ENCODE measurements at places on chromosomes 5 and 9.
A peak's percentile ranks its signal among the peaks of the same experiment; 100 is the strongest.

DNA sequence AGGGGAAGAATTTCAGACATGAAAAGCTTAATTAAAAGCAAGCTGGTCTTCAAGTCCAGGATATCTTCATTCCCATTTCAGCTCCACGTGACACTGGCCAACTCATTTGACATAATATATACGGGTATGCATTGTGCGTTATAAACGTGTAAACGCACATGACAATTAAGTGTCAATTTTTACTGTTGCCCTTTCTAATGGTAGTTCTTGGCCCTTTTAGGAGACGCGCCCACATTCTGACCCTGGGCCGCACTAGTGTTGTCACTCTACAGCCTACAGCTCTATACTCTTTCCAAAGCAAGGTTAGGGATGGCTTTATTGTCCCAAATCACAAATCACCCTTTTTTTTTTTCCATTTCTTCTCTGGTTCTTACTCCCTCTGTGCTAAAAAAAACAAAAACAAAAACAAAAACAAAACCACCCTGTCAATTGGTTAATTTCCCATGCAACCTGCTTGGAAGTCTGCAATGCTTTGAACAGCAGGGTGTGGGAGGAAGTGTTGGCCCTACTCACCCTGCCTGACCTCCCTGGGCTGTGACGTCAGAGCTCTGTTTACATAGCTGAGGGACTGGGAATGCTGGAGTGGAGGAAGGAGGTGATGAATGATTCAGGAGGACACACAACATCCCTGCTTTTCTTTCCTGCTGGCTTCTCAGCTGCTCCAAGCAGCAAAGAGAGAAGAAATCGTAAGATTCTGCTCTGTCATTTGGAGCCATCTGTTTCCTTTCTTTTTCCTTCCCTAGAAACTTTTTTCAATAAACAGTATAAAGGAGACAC, 19.3 kb downstream of the RFK start:
- DNase-seq: peak; percentile 86

DNA sequence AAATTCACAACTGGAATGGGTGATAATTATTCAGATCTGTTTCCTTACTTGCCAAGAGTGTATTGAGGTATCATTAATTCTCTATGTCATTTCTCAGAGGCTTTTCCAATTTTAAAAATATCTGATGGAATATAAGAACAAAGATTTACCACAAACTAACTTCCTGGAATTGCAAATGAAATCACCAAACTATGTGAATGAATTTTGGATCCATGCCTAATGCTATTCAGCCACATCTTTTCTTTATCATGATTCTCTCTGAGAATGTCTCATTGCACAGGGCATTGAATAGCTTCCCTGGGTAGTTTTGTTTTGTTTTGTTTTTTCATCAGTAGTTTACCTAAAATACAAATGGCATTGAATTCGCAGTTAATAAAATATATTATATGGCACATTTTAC, 146.9 kb upstream of the FBN2 start:
- no peak for DNase-seq

- DNase-seq: peak; percentile 78
Measured at GRCh38 chr5:125372694-125373631, 626.5 kb upstream of the ZNF608 start.

DNA sequence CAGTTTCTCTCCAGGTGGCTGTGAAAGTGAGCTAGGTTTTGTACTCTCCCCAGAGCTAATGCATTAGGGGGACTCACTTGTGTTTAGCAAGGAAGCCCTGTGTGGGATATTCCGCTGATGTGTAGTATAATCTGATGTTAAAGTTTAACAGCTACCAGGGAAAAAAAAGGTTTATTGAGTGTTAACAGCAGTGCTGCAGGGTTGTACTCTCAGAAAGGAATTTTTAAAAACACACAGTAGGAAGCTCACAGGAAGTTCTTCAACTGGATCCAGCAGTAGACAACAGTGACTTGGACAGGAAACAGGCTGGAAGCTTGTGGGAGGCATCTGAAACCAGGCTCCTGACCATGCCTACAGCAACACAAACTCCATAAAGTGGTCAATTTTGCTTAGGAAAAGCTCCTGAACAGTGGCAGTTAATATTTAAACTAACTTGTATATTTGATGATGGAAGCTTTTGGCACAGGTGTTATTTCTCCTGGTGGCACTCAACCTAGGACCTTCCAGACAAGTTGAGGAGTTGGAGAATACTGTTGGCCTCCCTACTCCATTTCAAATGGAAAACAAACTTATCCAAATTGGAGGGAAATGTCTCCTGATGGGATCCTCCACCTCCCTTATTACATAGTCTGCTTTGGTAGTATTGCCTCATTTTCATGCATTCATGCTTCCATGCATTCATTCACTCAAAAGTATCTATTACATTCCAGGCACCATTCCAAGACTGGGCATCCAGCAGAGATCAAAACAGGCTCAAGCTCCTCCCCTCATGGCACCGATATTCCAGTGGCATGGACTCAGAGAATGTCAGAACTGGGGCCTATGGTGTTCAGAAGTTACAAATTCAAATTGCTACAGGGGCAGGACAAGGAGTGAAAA, 54.7 kb downstream of the FOXD1 start:
- DNase-seq: no peak

- no peak for DNase-seq
Measured at GRCh38 chr9:9961487-9961886, 651.3 kb downstream of the PTPRD start.

DNA sequence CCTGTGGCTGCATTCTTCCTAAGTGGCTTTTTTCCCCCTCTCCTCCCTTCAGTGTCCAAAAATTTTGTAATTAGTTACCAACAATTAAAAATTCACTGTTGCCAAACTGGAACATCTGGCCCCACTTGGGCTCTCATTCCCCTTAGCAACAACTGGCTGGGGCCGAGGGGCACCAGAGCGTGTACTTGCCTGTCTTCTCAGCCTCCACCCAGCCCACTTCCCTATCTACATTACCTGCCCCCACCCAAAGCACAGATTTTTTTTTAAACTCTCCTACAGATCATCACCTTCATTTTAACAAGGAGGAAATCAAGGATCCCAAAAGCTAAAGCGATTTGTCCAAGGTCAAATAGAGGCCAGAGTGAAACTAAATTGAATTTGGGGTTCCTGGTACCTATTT, 278.8 kb downstream of the EBF1 start:
- DNase-seq: no peak

GRCh38 chr5:58412081-58412480, 47.8 kb downstream of the PLK2 start:
- no peak for DNase-seq

DNA sequence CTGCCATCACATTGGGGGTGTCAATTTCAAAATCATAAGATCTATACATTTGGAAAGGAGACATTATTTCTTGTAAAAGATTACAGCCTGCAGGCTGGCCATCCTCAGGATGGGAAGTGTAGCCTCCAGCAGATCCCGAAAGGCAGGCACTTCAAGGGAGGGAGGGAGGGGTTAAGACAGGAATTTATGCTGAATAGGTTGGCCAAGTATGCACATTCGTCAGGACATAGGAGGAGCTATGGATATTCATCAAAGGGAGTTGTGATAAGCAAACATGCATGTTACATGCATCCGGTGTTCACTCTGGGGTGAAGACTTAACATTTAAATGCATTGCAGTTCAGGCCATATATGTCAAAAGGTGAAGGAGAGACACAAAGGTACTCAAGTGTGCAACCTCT, 119.4 kb downstream of the CEP120 start:
- no peak for DNase-seq

DNA sequence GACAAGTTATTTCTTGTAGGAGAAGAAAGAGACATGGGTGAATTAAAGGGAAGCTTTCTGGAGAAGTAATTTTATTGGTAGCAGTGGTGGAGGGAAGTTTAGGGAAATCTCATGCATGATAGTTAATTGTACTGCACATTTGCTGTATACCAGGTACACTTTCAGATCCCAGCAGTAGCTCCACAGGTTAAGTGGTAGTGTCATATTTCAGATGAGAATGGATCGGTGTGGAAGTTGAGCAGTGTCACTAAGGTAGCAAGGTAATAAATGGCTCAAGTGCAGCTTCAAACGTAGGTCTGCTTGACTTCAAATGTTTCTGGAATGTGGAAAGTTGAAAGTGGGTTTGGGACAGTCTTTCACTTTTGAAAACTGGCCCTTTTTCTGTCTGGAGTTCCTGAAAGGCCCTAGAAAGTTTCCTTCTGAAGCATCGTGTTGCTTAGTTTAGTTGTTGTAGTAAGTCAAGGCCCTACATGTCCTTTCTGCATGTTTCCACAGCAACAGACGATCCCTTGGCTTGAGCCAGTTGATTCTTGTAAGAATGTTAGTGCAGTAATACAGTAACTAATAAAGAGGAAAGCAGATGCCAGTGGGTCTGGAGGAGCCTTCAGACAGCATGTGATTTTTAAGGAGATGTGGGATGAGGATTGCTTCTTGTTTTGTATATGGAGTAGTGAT, 3.7 kb downstream of the CLTA start:
- DNase-seq: no peak

DNA sequence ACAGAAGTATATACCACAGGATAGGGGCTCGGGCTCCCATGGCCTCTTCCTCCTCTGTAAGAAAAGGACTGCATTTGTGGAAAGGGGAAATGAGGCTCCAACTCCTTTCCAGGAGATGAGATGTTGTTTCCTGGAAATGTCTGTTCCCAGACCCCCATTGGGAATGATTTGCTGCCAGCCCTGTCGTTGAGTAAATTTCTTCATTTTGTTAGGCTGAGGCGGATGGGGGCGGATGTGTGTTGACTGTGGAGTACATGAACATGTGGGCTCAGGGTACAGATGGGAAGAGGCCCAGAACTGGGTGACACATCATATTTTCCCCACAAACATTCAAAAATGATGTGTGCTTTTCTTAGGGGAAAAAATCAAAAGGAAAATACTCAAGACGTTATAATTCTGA, 28.8 kb upstream of the TNFAIP8 start:
- peak; percentile 49 for DNase-seq

DNA sequence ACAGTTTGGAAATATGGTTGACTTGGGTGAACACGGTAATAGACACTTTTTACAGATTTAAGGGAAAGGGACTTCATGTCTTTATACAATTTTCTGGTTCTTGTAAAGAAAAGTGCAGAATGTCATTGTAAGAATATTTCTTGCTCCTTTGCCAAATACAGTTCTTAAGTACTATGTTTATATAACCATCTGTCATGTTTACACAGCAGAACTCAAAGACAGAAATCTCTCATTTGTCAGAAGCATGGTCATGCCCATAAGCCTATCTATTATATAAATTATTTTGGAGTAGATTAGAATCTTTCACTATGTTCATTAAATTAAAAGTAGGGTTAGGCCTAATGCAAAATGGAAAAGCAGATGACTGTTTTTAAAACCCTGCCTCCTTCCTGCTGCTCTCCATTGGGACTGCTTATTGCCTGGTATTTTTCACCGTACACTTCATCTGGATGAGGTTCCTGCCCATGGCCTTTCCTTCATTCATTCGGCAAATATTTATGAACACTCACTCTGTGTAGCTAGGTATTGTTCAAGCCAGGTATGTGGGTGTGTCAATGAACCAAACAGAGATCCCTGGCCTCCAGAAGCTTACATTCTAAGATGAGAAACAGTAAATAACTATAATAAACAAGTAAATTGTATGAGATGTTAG, 558.1 kb downstream of the NR2F1-AS1 start:
- no peak for DNase-seq

GRCh38 chr9:85723215-85723614, 18.5 kb downstream of the AGTPBP1 start:
- DNase-seq: no peak

- DNase-seq: no peak
Measured at GRCh38 chr9:119933191-119933590, 564.0 kb upstream of the BRINP1 start.

- no peak for DNase-seq
Measured at GRCh38 chr9:24939109-24939850, 393.6 kb upstream of the IZUMO3 start.

GRCh38 chr5:66540078-66540477, 56.1 kb upstream of the MAST4 start:
- no peak for DNase-seq

DNA sequence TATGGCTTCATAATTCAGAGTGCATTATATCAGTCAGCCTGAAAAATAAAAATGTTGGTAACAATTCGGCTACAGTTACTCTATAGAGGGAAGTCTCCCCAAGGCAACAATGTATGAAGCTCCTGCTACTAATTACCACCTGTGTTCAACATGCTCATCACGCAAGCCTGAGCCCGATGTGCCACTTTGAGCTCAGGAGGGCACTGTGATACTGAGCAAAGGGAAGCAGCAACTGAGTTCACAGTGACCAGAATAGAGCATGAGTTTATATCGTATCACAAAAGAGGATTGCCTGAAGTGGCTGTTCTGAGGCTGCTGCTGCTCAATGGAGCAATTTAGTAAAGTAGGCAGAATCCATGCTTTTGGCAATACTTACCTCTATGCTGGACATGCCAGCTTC, 202.0 kb upstream of the HAPLN1 start:
- DNase-seq: no peak

- no peak for DNase-seq
Measured at GRCh38 chr9:133349965-133350616, 2.1 kb downstream of the RPL7A start.

- no peak for DNase-seq
Measured at GRCh38 chr5:171023508-171023907, 161.7 kb downstream of the RANBP17 start.

GRCh38 chr5:141869040-141869439, 9.2 kb downstream of the PCDH1 start:
- DNase-seq: no peak

GRCh38 chr5:140635291-140636257, 2.6 kb upstream of the CD14 start:
- no peak for DNase-seq

DNA sequence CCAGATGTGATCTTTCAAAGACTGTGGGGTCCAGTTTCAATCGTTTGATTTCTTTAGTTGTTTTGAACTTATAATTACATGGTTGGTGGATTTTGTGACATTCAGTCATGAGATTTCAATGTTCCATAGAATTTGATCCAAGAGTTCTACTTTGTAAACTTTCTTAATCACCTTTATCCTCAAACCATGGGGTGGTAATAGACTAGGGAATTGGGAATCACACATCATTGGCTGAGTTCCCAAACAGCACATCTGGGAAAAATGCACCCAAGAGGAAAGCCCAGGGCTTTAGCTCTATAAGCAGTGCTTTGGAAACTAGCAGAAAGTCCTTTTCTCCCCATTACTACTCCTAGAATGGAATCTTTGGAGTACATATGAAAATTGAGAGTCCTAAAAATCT, 177.6 kb downstream of the NNT start:
- DNase-seq: peak; percentile 14

GRCh38 chr5:148418511-148418910, 34.8 kb downstream of the FBXO38 start:
- no peak for DNase-seq

DNA sequence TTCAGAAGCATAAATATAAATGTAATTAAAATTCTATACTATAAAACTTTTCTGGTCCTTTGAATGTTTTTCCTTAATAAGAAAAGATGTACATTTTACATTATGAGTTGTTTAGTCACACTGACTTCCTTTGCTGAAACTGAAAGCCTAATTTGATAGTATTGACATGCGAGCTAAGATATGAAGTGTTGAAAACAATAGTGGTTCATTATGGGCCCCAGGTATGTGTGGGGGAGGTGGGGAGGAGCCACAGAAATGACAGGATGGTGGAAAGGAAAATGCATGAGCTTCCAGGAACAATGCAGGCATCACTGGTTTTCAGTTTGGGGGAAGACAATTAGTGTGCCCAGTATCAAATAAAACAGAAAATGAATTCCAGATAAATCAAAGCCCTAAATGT, 35.4 kb upstream of the RLN1 start:
- no peak for DNase-seq

Measured in AG20443 (cell line).